ENCODE measurements at places on chromosomes 1 and 21. TPM values are rescaled to one million over a fixed set of nuclear protein-coding genes. Genes with fewer than 3 reads are reported as not detected.

S100A16 gene
- total RNA-seq, result 160 TPM

S100A7 gene
- total RNA-seq, result not detected

LENEP gene
- total RNA-seq, result 0.88 TPM

CD1B gene
- total RNA-seq, result not detected

HENMT1 gene
- total RNA-seq, result 5.3 TPM

TYW3 gene
- 17.4 TPM for total RNA-seq

OR2T11 gene
- not detected for total RNA-seq

XPR1 gene
- total RNA-seq, result 25.7 TPM

PCAT6 gene
- total RNA-seq, result 0.29 TPM

DCST1 gene
- not detected for total RNA-seq

ADAM30 gene
- not detected for total RNA-seq

LAPTM5 gene
- 1.8 TPM for total RNA-seq

GCLM gene
- total RNA-seq, result 27.5 TPM

DEGS1 gene
- 87.2 TPM for total RNA-seq

WDR64 gene
- total RNA-seq, result not detected

ANGPTL3 gene
- total RNA-seq, result under 0.01 TPM

GNG4 gene
- under 0.01 TPM for total RNA-seq

EYA3 gene
- total RNA-seq, result 13.3 TPM

ADAMTS5 gene
- 39.1 TPM for total RNA-seq

CA14 gene
- not detected for total RNA-seq

Measured in osteoblast (primary cell).